ENCODE measurements at places on chromosomes 4 and X.

GRCh38 chr4:80010316-80010715 lies 62.7 kb downstream of the ANTXR2 start:
- DNase-seq, result no peak

DNA sequence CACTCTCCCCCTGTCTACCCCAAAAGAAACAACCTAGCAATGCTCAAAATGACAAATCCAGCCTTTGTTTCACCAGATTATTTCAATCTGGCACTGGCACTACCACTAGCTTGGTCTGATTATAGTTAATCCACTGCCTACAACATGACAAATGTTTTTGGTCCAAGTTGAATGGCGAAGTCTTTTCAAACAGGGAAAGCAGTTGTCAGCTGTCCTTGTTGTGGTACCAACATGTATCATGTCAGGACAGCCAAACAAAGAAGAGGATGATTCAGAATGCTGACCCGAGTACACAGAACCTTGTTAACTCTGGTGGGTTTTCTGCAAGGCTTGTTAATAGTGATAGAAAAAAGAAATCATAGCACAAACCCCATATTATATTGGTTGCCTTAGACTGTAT lies 160.8 kb upstream of the ANK2 start:
- DNase-seq, result no peak

GRCh38 chrX:76253432-76253831 lies 80.6 kb downstream of the PBDC1 start:
- no peak for DNase-seq

GRCh38 chrX:24890677-24891076 lies 125.1 kb downstream of the ARX start:
- no peak for DNase-seq

GRCh38 chr4:108763986-108764385 lies 1.1 kb upstream of the ETNPPL start:
- no peak for DNase-seq

GRCh38 chr4:185713272-185713671 lies 98.7 kb downstream of the SORBS2 start:
- DNase-seq, result no peak

DNA sequence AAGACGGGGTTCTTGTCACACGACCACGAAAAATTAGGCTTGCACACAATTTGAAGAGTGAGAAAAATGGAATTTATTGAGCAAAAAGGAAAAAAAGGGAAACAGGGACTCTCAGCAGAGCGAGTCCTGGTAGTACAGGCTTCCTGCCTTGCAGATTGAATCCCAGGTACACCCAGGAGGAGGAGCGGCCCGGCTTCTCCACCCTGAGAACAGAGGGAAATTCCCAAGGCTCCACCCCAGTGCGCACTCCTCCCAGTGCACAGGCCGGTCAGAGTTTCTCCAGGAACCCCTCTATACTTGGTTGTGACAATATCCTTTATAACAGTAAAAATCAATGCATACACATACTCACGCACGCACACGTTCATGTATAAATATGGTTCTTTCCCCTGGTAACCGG lies 22.0 kb downstream of the SLC4A4 start:
- DNase-seq, result no peak

Data from DMS 273 treated with DMSO at 0.1 percent for 48 hours (cell line).